ENCODE measurements at places on chromosomes 3 and 15.
A peak's percentile ranks its signal among the peaks of the same experiment; 100 is the strongest.

DNA sequence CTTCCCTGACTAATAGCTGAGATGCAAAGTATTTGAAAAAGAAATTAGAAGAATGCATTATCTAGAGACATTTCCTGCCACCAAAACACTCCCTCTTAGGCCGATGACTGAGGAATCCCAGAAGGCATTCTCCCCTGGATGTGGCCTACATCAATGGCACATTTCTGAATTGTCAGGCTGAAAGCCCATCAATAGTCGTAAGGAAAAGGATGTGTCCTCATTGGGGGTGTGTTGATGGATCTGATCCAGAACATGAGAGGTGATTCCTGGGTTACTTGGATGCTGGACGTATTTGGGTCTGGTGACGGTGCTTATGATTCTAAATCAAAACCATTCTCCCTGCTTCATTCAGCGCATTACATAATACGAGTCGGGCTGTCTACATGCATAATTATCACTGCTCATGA, 216.9 kb upstream of the CDIN1 start:
- DNase-seq, result no peak

- DNase-seq, result no peak
Measured at GRCh38 chr3:170355738-170356595, 1.5 kb upstream of the SKIL start.

- no peak for DNase-seq
Measured at GRCh38 chr3:72044231-72044855, 259.4 kb upstream of the PROK2 start.

GRCh38 chr15:63860155-63860554, 26.4 kb upstream of the HERC1 start:
- peak; percentile 58 for DNase-seq

DNA sequence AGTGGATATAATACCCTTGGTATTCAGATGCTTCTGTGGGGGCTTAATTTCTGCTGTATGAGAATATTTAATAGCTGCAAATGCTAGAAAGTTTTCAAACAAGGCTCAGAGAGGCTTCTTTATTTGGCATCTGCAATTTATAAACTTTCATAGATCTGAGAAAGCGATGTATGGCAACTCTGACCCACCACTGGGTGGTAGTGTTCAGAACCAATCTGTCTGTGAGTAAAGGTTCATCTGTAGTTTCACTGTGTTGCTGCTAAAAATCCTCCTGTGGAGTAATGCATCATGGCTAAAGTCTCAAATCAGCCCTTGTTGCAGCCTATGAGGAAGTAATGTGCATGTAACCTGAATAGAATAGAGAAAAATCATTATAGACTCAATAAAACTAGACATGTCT, 47.4 kb downstream of the CLSTN2 start:
- no peak for DNase-seq

GRCh38 chr15:78104566-78105475, 12.5 kb downstream of the SH2D7 start:
- DNase-seq, result no peak

DNA sequence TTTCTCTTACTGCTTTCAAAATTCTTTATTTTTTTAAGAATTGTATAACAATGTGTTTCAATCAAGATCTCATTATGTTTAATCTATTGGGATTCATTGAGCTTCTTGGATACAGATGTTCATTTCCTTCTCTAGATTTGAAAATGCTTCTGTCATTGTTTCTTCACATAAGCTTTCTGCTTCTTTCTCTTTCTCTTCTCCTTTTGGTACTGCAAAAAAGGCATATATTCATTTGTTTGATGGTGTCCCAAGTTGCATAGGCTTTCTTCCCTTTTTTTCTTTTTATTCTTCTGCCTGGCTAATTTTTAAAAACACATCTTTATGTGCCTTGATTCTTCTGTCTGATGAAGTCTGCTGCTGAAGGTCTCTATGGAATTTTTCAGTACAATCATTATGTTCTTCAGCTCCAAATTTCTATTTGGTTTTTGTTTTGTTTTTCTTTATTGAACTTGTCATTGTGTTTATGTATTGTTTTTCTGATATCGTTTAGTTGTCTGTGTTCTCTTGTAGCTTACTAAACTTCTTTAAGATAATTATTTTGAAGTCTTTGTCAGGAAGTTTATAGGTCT, 88.9 kb downstream of the DTWD1 start:
- DNase-seq, result no peak

- no peak for DNase-seq
Measured at GRCh38 chr3:14345496-14346150, 56.8 kb upstream of the SLC6A6 start.

DNA sequence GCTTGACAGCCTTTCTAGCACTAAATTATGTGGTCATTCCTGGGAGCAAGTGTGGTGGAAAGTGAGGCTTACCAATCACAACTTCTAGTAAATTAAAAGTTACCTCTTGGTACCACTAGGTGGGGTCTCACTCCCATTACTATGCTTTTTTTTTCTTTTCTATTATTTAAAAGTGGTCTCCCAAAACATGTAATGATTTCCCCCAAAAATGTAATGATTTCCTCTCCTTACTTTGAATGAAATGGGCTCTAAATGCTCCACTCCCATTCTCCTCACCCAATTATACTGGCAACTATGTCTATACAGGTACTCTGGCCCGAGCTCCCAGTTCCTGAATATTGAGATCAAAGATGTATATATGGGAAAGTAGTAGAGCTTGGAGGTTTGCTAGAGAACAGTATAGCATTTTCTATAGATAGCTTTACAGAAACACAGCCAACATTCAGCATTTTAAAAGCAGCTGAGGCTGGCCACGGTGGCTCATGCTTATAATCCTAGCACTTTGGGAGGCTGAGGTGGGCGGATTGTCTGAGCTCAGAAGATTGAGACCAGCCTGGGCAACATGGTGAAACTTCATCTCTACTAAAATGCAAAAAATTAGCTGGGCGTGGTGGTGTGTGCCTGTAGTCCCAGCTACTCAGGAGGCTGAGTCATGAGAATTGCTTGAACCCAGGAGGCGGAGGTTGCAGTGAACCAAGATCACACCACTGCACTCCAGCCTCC, 70.9 kb downstream of the DCUN1D1 start:
- no peak for DNase-seq

GRCh38 chr3:14258906-14259904, 80.6 kb downstream of the LSM3 start:
- DNase-seq, result no peak

DNA sequence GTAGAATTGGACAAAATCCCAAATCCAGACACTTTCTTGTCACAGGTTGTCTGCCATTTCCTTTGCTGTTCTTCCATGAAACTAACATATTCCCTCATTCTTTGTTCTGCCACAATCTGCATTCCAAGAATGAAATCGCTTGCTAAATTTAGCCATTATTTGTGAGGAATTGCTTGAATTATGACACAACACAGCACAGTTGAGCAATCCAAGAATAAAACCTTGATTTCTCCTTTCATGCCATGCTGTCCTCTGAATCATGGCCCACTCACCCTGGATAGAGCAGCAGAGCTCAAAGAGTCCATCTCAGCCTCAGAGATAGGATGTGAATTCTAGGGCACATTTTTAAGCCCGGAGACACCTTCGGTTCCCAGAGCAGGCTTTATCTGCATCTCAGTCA, 35.2 kb upstream of the GREM1 start:
- DNase-seq, result no peak

GRCh38 chr15:36644191-36644896, 64.9 kb downstream of the CDIN1 start:
- no peak for DNase-seq

DNA sequence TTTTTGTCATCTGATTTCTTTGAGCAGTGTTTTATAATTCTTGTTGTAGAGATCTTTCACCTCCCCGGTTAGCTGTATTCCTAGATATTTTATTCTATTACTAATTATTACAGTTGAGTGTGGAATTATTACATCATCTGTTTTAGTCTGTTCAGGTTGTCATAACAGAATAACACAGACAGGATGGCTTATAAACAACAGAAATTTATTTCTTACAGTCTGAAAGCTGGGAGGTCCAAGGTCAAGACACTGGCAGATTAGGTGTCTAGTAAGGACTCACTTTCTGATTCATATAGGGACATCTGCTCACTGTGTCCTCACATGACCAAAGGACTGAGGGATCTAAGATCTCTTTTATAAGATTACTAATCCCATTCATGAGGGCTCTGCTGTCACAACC, 121.3 kb upstream of the THBS1 start:
- no peak for DNase-seq

- DNase-seq, result no peak
Measured at GRCh38 chr3:13192471-13193213, 119.4 kb upstream of the IQSEC1 start.

- peak; percentile 56 for DNase-seq
Measured at GRCh38 chr15:100438570-100438969, 90.2 kb downstream of the CERS3 start.

DNA sequence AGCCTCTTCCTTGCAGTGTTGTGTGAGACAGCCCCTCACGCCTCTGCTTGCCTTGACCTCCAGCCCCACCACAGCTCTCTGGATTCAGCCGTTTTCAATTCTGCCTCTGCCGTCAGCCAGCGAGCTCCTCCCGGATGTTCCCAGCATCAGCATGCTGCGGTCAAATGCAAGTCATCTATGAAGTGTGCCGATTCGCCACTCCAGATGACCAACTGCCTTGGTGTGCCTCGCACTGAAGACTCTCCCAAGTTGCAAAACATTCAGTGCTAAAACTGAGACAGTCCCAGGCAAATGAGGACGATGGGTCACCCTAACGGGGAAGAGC, 30.6 kb upstream of the RASA2 start:
- no peak for DNase-seq

- no peak for DNase-seq
Measured at GRCh38 chr3:143991713-143992112, 20.1 kb downstream of the DIPK2A start.

DNA sequence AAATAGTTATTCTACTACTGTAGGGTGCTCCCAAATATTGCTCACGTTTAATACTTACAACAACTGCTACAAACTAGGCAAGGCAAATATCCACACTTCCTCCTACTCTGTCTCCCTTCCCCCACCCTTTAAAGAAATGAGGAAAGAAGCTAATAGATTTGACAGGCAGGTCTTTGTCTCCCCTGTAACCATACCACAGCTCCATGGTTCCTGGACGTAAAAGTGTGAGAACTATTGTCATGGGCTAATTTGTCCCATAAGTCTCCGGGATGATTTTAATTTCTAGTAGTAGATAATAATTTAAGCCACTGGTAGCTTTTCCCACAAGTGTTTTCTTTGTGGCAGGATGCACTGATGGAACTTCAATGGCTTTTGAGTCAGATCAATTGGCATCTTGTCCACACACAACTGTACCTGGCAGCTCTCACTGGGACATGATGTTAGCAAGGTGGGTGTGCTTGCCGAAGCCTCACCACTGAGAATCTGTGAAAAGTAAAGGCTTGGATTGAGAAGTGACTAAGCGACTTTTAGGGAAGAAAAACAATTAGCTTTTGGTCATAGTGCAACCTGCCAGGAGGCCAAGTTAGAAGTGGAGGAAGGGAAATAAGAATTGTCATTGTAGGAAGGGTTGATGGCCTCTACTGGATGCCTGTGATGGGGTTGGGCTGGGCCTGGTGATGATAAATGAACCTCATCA, 1.4 kb upstream of the CPOX start:
- DNase-seq, result no peak

- DNase-seq, result no peak
Measured at GRCh38 chr3:169133178-169134161, 530.0 kb downstream of the MECOM start.

DNA sequence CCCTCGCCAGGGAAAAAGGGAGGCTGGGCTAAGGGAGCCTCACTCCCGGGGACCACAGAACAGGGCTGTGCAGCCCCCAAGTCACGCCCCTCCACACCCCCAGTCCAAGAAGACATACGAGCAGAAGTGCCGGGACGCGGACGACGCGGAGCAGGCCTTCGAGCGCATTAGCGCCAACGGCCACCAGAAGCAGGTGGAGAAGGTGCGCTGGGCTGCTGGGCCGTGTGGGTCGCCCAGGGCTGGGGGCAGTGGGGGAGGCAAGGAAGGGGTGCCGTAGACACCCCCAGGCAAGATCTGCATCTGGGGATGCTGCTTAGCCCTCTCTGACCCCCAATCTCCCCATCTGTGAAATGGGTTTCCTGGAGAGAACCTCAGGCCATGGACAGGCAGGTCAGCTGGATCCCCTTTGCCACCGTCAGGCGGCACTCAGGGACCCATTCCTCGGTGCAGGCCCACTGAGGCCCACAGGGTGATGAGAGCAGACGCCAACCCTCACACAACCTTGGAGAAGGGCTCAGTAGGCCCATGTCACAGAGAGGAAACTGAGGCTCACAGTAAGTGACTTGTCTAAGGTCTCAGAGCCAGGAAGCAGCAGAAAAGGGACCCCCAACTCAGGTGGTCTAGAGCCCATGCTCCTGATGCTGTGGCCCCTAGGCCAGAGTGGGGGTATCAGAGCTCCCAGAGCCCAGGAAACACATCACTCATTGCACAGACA, 33.7 kb downstream of the PSTPIP1 start:
- no peak for DNase-seq

DNA sequence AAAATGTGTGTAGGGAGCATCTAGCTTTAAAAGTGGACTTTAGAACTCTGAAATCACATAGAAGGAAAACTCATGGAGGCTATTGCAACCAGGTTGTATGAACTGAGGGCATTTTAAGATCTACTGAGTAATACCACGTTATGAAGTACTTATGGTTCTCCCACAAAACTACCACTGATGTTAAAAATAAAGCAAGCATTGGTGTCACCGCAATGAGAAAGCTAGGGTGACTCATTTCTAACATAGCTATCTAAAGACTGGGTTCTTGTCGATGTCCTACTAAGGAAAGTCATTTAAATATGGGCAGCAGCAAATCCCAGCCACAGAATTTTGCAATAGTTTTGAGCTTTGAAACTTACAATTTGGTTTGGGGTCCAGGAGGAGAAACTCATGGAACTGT, 584.8 kb downstream of the DIPK2A start:
- DNase-seq, result no peak

DNA sequence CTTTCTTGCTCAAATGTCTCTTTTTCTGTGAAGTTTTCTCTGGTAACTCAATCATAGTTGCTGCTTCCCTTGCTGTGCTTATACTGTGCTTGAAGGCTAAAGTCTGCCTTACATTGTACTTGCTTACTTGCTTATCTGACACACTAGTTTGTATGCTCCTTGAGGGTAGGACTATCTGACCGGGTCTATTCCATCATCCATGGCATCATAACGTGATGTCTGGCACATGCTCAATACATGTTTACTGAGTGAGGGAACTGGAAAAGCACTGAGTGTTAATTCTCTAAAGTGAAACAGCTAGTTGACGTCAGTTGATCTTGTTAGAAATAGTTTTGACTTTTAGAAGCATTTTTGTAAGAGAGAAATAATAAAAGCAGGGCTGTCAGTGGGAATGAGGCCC, 42.7 kb downstream of the MAP3K13 start:
- no peak for DNase-seq

GRCh38 chr3:196894557-196895295, 27.0 kb downstream of the SENP5 start:
- no peak for DNase-seq

DNA sequence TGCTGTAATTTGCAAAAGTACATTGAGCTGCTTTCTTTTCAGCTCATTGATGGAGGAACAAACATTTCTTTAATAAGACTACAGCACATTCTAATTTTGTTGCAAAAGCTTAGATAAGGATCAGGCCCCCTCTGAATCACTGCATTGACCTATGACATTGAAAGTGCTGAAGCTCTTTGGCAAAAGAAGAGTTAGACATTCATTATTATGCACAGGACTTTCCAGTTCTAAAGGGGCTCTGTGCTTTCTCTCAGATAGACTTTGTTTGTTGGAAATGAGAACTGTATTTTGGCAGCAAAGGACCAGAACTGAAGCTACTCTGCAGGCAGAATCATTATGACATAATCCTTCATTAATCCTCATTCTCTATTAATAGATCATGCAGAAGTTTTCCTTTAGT, 252.9 kb upstream of the SOX2 start:
- no peak for DNase-seq

Data from activated naive CD4-positive, alpha-beta T cell treated with anti-CD3 and anti-CD28 coated beads, Interleukin-2, amount 50 U/mL, for 16 hours (primary cell).